Tongue (tissue), 3 donors: ENCODE measurements at places on chromosomes 12 and 14.

GRCh38 chr14:77903221-77903620, 103.3 kb downstream of the ADCK1 start:
- peak; percentile 6 for DNase-seq

DNA sequence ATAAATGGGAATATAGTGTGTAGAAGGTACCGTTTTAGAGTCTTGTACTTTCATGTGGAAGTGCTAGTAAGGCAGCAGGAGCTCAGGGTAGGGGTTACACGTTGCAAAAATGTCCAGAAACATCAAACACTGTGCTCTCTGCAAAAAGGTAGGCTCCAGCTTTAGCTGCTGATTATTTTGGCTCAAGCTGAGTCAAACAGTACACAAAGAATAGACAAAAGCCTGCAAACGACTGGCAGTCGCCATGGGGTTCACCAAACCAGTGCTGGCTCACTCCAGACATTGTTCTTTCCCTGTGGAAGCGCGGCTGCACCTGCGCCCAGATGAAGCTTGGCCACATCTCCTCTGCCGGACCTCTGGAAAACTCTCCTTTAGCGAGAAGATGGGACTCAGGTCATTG, 45.3 kb upstream of the NAA30 start:
- DNase-seq, result no peak

- DNase-seq, result no peak
These were observed 50.9 kb downstream of the RPH3A start for GRCh38 chr12:112842441-112842840.

DNA sequence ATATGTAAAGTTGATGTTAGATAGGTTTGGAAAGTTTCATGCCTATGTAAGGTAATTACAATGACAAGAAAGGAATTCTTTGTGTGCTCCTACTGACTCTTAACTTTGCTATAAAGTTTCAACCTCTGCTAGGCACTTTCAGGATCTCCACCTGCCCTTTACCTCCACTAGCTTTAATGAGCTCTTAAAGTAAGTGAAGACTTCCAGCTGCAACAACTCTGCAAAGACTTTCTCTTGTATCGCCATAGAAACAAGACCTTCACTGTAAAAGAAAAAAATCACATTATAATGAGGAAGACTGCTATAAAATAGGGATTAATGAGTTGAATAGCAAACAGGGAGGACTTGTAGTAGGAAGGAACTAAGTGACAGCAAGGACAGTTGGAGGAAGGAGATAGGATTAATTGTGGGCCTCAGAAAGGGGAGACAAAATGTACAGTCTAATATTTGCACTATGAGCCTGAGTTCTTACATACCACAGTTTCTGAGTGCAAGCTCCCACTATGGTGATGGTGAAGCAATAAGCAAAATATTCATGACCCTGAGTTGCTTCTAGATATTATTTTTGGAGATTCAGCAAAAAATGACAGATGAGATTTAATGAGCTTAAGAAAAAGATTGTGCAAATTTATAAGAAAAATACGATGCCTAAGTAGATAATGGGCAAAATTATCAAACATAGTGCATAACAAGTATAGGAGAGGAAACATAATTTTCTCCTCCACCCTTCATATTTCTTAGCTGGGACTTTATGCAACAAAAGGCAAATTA, 66.7 kb downstream of the DHRS2 start:
- DNase-seq, result no peak

DNA sequence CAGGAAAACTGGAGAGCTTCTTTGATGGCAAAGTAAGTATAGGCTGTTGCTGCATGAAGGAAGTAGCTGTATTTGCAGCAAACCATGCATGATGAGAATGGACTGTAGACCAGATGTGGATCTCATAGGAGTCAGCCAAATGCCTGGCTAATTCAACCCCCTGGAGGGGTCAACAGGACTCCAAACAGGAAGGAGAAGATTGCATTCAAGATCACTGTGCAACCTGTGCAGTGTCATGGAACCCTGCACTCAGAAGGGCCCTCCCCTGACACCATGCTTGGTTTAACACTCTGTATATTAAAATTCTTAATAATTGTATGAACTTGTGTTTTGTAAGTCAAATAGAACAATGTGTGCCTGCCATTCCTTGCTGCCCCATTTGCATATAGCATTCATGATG, 225.1 kb upstream of the FSCB start:
- peak; percentile 20 for DNase-seq

DNA sequence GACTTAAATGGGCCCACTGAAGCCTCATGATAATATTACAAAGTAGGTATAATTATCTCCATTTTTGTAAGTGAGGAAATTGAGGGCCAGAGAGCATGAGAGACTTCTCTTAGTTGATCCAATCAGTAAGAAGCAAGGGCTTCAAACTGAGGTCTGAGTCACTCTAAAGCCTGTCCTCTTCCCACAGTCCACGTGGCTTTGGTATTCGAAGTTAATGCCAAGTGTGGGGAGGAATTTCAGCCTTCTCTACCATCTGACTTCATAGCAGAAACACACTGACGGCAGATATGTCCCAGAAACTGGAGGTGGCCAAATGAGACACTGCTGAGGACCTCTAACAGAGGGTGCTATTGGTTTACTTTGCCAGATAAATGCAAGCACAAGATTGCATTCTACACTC, 114.4 kb upstream of the OVCH1 start:
- DNase-seq, result no peak

DNA sequence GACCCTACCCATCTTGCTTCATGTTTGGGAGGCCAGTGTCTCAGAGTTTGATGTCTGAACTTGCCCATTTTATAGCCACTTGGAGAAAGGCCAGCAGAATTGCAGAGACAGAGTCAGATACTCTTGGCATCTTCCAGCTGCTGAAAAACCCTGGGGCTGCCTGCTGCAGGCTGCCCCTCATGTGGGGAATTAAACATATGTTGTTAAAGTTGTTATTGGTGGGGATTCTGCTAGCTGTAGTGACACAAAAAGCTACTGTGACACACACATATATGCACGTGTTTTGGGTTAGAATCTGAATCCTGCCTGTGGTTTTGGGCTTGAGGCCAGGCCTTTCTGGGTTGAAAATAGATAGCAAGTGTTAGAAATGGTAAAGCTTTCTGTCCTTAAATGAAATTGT, 1288.4 kb downstream of the AACS start:
- DNase-seq, result no peak

- no peak for DNase-seq
These were observed 121.6 kb downstream of the MGAT4C start for GRCh38 chr12:86134561-86134960.

DNA sequence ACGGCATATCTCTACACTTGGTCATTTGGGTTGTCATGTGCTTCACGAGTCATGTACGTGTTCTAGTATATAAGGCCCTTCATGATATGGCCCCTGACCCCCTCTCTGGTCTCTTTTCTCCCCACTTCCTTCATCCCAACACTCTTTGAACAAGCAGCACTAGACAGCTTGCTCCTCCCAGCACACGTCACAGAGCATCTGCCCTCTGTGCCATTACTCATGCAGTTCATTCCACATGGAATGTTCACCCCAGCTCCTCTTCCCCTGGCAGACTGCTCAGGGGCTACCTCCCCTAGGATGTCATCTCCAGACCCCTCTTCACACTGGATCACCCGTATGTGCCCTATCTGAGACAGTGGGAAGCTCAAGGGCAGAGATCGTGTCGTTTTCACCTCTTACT, 14.1 kb upstream of the LRP1-AS start:
- no peak for DNase-seq

DNA sequence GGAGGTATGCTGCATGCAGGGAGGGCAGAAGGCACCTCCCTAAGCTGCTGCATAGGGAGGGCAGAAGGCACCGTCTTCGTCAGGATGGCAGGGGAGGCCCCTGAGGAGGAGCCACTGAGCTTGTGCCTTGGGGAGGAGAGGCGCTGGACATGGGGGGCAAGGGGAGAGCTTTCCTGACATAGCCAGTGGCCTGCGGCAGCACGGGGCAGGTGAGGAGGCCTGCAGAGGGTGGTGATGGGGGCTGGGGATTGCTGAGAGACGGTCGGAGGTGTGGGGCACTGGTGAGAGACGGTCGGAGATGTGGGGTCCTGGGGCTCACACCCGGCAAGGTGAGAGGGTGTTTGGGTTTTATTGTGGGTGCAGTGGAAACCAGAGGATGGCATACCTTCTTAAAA, 10.4 kb upstream of the BDKRB2 start:
- DNase-seq, result no peak

DNA sequence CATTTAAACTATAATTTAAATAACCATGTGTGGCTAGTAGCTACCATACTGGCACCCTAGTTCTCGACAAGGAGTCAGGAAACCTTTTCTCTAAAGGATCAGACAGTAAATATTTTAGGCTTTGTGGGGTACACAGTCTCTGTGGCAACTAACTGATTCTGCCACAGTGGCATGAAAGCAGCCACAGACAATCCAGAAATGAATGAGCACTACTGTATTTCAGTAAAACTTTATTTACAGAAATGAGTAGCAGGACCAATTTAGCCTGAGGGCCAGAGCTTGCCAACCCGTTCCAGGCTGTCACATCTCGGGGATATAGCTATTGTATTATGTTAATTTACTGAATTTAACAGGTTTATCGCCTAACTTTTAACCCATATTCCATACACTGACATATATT, 278.7 kb downstream of the ITPR2 start:
- no peak for DNase-seq
